IMR-90 (cell line): ENCODE measurements at places on chromosomes 16 and 17.
A peak's percentile ranks its signal among the peaks of the same experiment; 100 is the strongest.

DNA sequence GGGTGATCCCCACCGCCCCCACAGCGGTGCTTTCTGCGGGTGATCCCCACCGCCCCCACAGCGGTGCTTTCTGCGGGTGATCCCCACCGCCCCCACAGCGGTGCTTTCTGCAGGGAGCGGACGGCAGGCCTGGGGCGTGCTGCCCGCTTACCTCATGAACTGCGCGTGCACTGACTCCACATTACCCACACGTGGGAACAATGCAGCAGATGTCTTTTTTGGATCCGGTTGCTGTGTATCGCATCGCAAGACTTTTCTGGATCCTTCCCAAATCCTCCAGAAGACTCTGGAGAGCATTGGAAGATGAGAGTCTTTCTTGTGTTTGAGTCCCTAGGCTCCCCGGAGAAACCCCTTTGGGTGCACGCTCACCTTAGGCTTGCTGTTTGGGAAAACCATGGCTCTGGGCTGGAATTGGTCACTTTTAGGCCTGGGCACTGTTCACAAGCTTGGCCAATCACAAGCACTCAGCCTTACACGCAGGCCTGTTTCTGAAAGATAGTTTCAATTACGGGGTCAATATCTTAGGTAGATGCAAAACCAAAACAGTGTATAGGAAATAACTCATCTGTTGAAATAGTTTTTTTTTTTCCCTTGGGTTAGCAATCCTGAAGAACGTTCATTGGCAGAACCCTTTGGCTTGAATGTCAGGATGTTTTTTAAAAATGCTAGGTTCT is 201.8 kb downstream of the RPTOR start:
- H3K27me3 ChIP-seq: no peaks in the 10 kb centered on the region
- H3K27ac ChIP-seq: no peak overlapping the region
- peaks cover 12% of the 10 kb centered on the region for H3K4me1 ChIP-seq
- H3K4me3 ChIP-seq: no peak overlapping the region
- no peak for DNase-seq
- H3K36me3 ChIP-seq: 0 out of 2 replicates have a peak, but pooled peaks cover 2% of the 10 kb centered on the region

DNA sequence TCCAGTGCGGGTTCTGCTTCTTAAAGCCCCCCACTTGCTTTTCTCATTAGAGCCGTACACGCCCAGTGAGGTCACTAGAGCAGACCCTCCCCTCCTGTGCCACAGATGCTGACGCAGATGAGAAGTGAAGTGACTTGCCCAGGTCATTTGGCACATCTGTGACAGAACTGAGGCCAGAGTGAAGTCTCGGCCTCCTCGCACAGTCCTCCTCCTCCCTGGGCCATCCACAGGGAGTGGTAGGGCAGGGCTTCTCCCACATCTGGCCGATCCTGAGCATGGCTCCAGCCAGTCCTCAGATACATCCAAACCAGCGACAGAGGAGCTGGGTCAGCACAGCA is 15.3 kb upstream of the TBX2 start:
- H3K4me1 ChIP-seq: peaks cover 7% of the 10 kb centered on the region
- H3K36me3 ChIP-seq: no peaks in the 10 kb centered on the region
- H3K27me3 ChIP-seq: no peaks in the 10 kb centered on the region
- no peak overlapping the region for H3K27ac ChIP-seq
- DNase-seq: no peak
- H3K4me3 ChIP-seq: no peak overlapping the region

- no peak overlapping the region; the same call in 1 of the 2 replicates for H3K27ac ChIP-seq
- no peak for DNase-seq
- H3K27me3 ChIP-seq: no peaks in the 10 kb centered on the region
- peaks cover 7% of the 10 kb centered on the region for H3K36me3 ChIP-seq
- peaks cover 26% of the 10 kb centered on the region for H3K4me1 ChIP-seq
Measured at GRCh38 chr17:20206068-20206467, 196.9 kb downstream of the SPECC1 start.

DNA sequence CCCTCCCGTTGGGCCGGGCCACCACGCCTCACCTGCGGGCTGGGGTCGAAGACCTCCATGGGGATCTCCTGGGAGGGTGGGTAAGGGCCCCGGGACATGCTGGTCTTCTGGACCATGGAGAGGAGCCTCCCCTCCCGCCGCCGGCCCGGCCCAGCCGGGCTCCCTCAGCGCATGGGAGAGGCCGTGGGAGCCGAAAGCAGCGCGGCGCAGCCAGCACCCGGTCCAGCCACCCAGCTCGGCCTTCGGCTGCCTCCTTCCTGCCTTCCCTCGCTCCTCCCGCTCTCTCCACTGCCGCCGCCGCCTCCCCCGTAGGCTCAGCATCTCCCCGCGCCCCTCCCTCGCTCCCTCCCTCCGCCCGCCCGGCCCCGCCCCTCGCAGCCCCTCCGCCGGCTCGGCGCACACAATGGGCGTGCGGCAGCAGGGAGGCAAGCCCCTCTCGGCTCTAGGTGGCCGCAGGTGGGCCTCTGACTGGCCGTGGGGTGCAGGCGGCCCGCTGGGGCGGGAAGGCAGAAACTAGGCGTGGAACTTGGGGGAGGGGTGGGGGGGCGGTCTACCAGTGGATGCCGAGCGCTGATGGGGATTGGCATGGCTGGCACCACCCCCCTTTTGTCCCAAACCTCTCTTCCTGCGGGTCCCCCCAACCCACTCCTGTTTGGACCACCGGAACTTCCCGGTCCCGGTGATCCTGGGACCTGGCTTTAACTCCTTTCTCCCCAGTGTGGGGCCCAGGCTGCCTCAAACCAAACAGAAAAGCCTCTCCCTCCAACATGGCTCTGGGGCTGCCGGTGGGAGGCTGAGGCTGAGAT is at the start of gene CACNB1:
Gene CACNB1 (minus strand): TSS at position 290 of the 806 bp plus-strand sequence. CDS start 174 bp downstream, at position 116.
- peaks cover 28% of the 10 kb centered on the region for H3K36me3 ChIP-seq
- peak within 1 kb of the TSS; percentile 69 for H3K27ac ChIP-seq
- no peaks in the 10 kb centered on the region for H3K27me3 ChIP-seq
- peak; percentile 65 for DNase-seq
- H3K4me3 ChIP-seq: peak within 1 kb of the TSS; percentile 88

DNA sequence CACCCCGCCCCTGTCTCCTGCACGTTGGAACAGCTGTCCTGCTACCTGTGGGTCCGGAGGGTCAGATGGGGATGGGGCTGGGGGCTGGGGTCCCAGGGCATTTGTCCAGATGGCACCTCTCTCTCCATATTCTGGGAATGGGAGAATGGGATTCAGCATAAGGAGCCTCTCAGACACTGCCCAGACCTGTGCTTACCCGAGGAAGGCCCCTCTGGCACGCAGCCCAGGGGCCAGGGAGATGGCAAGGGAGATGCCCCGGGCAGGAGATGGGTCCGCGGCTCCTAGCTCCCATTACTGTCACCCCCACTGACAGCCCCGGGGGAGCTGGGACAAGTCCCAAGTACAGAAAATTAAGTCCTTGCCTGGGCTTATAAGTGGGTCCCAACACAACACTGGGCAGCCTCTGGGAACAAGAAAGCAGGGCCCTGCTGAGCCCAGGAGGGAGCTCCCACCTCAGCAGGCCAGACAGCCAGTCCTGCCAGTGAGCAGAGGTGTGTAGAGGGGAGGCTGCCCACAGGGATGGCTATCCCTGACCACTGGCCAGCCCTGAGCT is 1.8 kb downstream of the VASN start:
- H3K4me3 ChIP-seq: peak overlapping the region; percentile 87
- peaks cover 56% of the 10 kb centered on the region for H3K4me1 ChIP-seq
- H3K36me3 ChIP-seq: peaks cover 22% of the 10 kb centered on the region; the same call in 1 of the 2 replicates
- no peak for DNase-seq

DNA sequence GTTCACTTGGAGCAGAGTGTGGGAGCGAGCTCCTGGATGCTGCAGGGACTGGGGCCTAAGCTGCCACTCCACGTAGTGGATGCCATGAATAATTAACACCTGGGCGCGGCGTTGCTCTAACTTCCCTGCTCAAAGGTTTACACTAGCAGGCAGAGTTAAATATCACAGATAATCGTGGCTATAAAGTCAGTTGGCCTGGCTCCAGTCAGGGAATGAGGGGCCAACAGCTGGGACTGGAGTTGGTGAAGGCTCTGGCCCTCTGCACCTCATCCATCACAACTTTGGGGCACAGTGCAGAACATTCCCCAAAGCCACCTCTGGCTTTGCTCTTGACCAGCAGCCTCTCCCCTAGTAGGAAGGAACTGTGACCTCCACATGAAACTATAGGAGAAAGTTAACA is 10.9 kb downstream of the HOXB4 start:
- no peak overlapping the region for H3K4me3 ChIP-seq
- no peaks in the 10 kb centered on the region for H3K27me3 ChIP-seq
- peak overlapping the region; percentile 93 for H3K27ac ChIP-seq
- peaks cover 56% of the 10 kb centered on the region for H3K4me1 ChIP-seq
- H3K36me3 ChIP-seq: peaks cover 47% of the 10 kb centered on the region; the same call in 1 of the 2 replicates
- DNase-seq: no peak

GRCh38 chr17:1934901-1935300 is 90.2 kb downstream of the RTN4RL1 start:
- no peak overlapping the region for H3K27ac ChIP-seq
- H3K36me3 ChIP-seq: no peaks in the 10 kb centered on the region
- no peak for DNase-seq
- peaks cover under 1% of the 10 kb centered on the region; the same call in 1 of the 2 replicates for H3K4me1 ChIP-seq

- no peak for DNase-seq
- H3K27ac ChIP-seq: no peak overlapping the region
- peaks cover 18% of the 10 kb centered on the region for H3K4me1 ChIP-seq
- no peaks in the 10 kb centered on the region for H3K27me3 ChIP-seq
Measured at GRCh38 chr17:35727635-35728034, 3.8 kb upstream of the RASL10B start.

GRCh38 chr16:31020536-31020935 is 10.1 kb upstream of the STX1B start:
- H3K27ac ChIP-seq: no peak overlapping the region
- H3K27me3 ChIP-seq: no peaks in the 10 kb centered on the region
- no peaks in the 10 kb centered on the region for H3K36me3 ChIP-seq
- DNase-seq: no peak
- H3K4me3 ChIP-seq: no peak overlapping the region
- H3K4me1 ChIP-seq: no peaks in the 10 kb centered on the region

DNA sequence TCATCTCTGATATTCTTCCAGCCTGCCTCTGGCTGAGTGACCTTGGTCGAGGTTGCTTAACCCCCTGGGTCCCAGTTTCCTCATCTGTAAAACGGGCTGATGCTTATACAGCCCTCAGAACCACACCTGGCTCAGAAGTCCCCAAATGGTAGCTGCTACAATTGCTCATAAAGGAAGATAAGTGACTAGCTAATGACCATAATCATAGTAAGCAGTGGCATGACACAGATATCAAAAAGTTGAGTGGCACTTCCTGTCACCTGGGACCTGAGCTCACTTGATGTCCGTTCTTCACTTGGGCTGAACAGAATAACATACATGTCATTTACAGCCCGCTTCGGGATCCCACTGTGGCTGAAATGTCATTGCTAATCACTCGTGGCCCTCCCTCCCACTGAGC is 1.8 kb downstream of the MGRN1 start:
- H3K36me3 ChIP-seq: 0 out of 2 replicates have a peak, but pooled peaks cover 2% of the 10 kb centered on the region
- peak overlapping the region; percentile 89 for H3K4me3 ChIP-seq
- no peaks in the 10 kb centered on the region for H3K27me3 ChIP-seq

DNA sequence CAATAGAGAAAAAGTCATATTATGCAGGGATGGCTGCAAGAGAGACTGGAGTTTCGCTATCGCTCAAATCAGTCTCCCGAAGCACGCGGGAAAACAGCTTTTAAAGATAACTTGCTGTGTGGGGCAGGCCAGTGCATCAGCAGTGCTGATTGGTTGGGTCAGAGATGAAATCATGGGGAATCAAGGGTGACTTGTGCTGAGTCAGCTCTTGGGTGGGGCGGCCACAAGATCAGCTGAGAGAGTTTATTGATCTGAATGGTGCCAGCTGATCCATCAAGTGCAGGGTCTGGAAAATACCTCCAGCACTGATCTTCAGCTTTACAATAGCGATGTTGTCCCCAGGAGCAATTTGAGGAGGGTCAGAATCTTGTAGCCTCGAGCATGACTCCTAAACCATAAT is 430.5 kb downstream of the RBFOX1 start:
- no peaks in the 10 kb centered on the region for H3K27me3 ChIP-seq
- no peaks in the 10 kb centered on the region for H3K4me1 ChIP-seq
- H3K27ac ChIP-seq: no peak overlapping the region
- H3K4me3 ChIP-seq: no peak overlapping the region
- DNase-seq: no peak

GRCh38 chr17:70119983-70120382 is 45.0 kb downstream of the KCNJ16 start:
- no peak overlapping the region for H3K27ac ChIP-seq
- DNase-seq: no peak
- H3K27me3 ChIP-seq: no peaks in the 10 kb centered on the region
- H3K4me3 ChIP-seq: no peak overlapping the region
- no peaks in the 10 kb centered on the region for H3K36me3 ChIP-seq
- no peaks in the 10 kb centered on the region for H3K4me1 ChIP-seq

- H3K4me1 ChIP-seq: peaks cover 5% of the 10 kb centered on the region
- H3K4me3 ChIP-seq: no peak overlapping the region
- peaks cover 15% of the 10 kb centered on the region; the same call in 1 of the 2 replicates for H3K36me3 ChIP-seq
- peaks cover 5% of the 10 kb centered on the region for H3K27me3 ChIP-seq
- H3K27ac ChIP-seq: no peak overlapping the region
Measured at GRCh38 chr17:81032641-81033480, 2.1 kb upstream of the BAIAP2 start.

GRCh38 chr16:52547834-52548215 is 882 bp upstream of the TOX3 start:
- H3K4me3 ChIP-seq: no peak overlapping the region
- no peak for DNase-seq
- no peaks in the 10 kb centered on the region for H3K4me1 ChIP-seq
- no peaks in the 10 kb centered on the region for H3K36me3 ChIP-seq

DNA sequence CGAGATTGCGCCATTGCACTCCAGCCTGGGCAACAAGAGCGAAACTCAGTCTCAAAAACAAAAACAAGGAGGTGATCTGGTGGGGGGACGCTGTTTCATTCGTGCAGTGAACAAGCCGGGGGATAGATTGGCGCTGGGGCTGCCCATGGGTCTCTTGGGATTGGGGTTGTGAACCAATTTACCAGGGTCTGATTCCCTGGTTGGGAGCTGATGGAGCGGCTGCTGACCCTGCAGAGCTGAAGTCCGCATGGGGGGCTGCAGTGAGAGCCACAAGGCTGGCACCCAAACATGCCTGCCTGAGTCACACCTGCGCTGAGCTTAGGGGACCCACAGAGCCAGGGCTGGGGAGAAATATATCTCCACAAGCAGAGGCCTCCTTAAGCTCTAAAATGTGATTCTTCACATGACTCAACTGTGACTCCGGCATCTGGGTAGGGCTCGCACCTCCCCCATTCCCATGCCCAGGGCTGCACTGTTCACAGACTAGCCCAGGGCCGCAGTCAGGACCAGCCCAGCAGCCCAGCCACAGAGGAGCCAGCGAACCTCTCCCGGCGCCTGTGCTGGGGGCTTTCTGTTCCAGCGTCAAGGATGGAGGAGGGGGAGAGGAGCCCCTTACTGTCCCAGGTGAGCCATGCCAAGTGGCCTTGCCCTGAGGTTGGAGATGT is 5.0 kb downstream of the TSPAN10 start:
- no peak overlapping the region for H3K4me3 ChIP-seq
- H3K27me3 ChIP-seq: no peaks in the 10 kb centered on the region

- H3K4me1 ChIP-seq: peaks cover 12% of the 10 kb centered on the region
- H3K27me3 ChIP-seq: no peaks in the 10 kb centered on the region; the same call in 1 of the 2 replicates
- peak overlapping the region; percentile 47; the same call in 1 of the 2 replicates for H3K4me3 ChIP-seq
Measured at GRCh38 chr16:3065742-3066439, 451 bp downstream of the IL32 start.

DNA sequence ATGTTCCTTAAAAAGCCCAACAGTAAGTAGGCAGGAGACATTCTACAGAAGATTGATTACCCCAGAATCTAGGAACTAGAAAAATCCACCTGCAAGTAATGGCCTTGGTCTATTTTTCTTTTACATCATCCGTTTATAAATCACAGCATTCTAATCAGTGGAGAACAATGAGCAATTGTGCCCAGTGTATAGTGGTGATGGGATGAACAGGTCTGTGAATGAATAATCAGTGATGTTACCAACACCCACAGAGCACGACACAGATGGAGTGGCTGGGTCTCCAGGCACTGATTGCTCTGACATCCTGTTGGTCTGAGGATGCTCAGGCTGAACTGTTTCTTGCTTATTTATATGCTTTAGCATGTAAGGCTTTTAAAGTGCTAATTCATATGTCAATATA is 1251.2 kb upstream of the CDH8 start:
- H3K4me3 ChIP-seq: no peak overlapping the region
- no peak for DNase-seq
- H3K27me3 ChIP-seq: no peaks in the 10 kb centered on the region
